ENCODE measurements at places on chromosomes 16 and 17. TPM values are rescaled to one million over a fixed set of nuclear protein-coding genes. Genes with fewer than 3 reads are reported as not detected.

The TAOK2 gene
- 30.8 TPM for total RNA-seq

The NUPR1 gene
- total RNA-seq = 20.3 TPM

The KRT26 gene
- not detected for total RNA-seq

The TMC6 gene
- total RNA-seq = 1.5 TPM

The MIF4GD gene
- 10.6 TPM for total RNA-seq

The UTS2R gene
- not detected for total RNA-seq

The NSF gene
- total RNA-seq = 28.2 TPM

The PRSS21 gene
- not detected for total RNA-seq

The SGCA gene
- 0.15 TPM for total RNA-seq

The GAS7 gene
- total RNA-seq = 1.0 TPM

The CHD9NB gene
- total RNA-seq = under 0.01 TPM

The GPR142 gene
- not detected for total RNA-seq

The KRTAP16-1 gene
- total RNA-seq = not detected

The MT1A gene
- total RNA-seq = 23.9 TPM

The ADGRG1 gene
- total RNA-seq = 1.8 TPM

The COG7 gene
- total RNA-seq = 14.6 TPM

The MFAP4 gene
- total RNA-seq = 39.8 TPM

The ACSM3 gene
- 0.17 TPM for total RNA-seq

The LCMT1 gene
- total RNA-seq = 51.8 TPM

The MYOCD gene
- total RNA-seq = under 0.01 TPM

The ZKSCAN2 gene
- total RNA-seq = 2.4 TPM

The SCN4A gene
- total RNA-seq = under 0.01 TPM

The LRRC36 gene
- not detected for total RNA-seq

The PTGES3L gene
- 0.50 TPM for total RNA-seq

The SRCIN1 gene
- not detected for total RNA-seq

The KCNG4 gene
- total RNA-seq = not detected

The KRTAP9-2 gene
- not detected for total RNA-seq

The CACNG3 gene
- not detected for total RNA-seq

The DRC7 gene
- not detected for total RNA-seq

The CCL11 gene
- not detected for total RNA-seq

The TMEM238L gene
- not detected for total RNA-seq

The YPEL2 gene
- 1.3 TPM for total RNA-seq

The CD300LF gene
- total RNA-seq = not detected

The CCL1 gene
- not detected for total RNA-seq

The SETD6 gene
- 5.9 TPM for total RNA-seq

The KIF22 gene
- total RNA-seq = 110 TPM

The NPB gene
- total RNA-seq = 1.3 TPM

The TRAF4 gene
- 38.3 TPM for total RNA-seq

Data from bronchus fibroblast of lung (primary cell).